ENCODE measurements at places on chromosomes 7 and 10.

DNA sequence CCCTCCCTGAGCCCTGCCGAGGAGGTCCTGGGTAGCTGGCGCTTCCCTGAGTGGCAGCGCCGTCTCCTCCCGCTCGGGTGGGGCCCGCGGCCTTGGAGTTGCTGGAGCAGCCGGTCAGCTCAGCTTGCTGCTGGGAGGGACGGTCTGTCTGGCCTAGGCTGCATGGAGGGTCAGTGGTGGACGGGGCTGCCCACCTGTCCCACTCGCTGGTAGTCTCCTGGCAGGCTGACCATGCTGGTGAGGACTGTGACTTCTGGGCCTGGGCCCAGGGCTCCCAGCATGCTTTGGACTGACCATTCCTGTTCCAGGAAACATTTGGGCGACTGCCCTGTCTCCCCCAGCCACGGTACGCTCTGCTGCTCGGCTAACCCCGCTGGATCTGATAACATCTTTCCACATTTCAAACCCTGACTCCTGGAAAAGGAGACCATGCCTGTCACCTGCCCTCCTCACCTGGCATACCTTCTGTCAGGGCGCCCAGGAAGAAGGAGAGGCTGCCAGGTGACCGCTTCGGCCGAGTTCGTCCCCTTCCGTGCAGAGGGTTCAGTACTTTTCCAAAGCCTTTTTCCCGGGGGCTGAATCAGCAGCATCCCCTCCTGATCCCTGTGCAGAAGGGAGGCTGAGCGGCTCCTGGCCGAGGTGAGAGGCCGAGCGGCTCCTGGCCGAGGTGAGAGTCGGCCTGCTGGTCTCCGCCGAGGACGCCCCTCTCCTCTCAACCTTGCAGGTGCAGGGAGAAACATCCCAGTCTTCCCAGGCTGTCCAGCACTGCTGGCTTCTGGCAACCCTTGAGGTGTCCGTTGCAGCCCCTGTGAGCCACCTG is 43.4 kb downstream of the FAM20C start:
- no peak for DNase-seq

- no peak for DNase-seq
Observed at GRCh38 chr7:108014215-108014614, 11.3 kb upstream of the LAMB1 start.

DNA sequence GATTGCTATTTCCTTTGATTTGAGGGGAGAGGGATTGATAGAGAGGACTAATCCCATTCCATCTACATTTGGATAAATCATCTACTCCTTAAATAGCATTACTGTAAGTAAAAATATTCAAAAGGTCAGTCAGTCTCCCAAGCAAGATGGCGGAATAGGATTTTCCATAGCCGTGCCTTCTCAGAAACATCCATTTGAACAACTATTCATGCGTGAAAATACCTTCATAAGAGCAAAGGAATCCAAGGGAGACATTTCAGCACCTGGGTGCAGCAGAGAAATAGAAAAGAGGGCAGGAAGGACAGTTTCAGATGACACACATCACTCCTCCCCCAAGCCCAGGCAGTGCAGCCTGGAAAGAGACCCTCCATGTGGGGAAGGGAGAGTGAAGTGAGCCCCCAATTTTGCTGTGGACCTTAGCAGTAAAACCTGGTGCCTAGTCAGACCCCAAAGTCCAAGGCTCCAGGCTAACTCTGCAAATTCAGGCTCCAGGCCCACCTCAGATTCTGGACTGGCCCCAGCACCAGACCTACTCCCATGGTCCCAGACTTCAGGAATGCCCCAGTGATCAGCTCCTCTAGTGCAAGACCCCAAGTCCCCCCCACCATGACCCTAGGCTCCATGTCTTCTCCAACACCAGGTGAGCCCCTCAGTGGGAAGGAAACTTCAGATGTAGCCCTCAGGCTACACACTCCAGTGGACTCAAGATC is 104.3 kb upstream of the LANCL2 start:
- DNase-seq, result no peak

GRCh38 chr10:110508806-110509544 is 11.3 kb downstream of the DUSP5 start:
- no peak for DNase-seq

DNA sequence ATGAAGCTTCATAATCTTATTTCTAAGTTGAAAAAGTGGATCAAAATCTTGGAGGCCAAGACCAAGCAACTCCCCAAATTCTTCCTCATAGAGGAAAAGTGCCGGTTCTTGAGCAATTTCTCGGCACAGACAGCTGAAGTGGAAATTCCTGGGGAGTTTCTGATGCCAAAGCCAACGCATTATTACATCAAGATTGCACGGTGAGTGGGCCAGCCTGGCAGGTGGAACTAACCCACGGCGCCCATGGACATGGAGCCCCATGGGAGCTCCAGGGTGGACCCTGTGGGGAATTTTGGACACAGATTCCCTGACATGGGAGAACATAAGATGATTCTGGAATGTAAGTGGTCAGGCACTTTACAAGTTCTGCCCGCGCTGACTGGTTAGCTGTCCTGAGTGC is 125.9 kb downstream of the TRRAP start:
- no peak for DNase-seq

GRCh38 chr7:100394077-100394476 is 20.8 kb downstream of the PILRA start:
- DNase-seq, result no peak

- DNase-seq, result no peak
Observed at GRCh38 chr7:52775876-52776275, 259.6 kb upstream of the POM121L12 start.

- no peak for DNase-seq
Observed at GRCh38 chr10:3784510-3785250, at the start of gene KLF6. Gene KLF6, minus strand, starts transcription at chr10:3785209. Its CDS starts 195 bp downstream, at chr10:3785014.

DNA sequence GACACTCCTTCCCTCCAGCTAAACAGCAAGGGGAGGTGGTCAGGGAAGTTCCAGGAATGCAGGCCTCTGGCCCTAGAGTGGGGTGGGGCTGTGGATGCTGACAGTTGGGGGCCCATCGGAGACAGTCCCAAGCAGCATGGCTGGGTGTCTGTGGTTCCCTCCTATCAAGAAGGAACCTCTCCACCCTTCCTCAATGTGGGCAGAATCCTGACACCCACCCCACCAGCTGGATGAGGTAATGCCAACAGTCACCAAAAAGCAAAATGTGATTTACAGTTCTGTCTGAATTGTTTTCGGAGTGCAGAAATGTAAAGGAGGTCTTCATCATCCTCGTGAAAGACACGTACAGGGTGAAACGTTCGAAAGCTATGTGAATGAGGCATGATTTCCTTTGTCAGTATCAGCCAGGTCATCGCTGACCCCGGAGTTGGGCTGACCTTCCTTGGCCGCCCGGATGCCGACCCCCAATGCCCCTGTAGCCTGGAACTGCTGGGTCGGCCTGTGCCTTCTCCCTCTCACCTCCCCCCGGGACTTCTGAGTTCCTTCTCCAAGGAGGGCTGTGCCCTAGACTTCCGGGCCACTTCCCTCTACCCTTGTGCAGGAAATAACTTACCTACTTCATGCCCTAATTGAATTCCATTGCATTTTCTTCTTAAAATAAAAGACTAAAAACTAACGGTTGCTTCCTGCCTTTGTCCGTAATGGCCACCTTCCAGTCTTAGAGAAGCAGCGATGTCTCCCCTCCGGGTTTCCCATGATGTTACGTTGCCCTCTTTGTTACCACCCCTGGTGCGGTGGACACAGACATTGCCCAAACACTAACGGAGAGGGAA is 24.5 kb downstream of the FOXK1 start:
- DNase-seq, result no peak

DNA sequence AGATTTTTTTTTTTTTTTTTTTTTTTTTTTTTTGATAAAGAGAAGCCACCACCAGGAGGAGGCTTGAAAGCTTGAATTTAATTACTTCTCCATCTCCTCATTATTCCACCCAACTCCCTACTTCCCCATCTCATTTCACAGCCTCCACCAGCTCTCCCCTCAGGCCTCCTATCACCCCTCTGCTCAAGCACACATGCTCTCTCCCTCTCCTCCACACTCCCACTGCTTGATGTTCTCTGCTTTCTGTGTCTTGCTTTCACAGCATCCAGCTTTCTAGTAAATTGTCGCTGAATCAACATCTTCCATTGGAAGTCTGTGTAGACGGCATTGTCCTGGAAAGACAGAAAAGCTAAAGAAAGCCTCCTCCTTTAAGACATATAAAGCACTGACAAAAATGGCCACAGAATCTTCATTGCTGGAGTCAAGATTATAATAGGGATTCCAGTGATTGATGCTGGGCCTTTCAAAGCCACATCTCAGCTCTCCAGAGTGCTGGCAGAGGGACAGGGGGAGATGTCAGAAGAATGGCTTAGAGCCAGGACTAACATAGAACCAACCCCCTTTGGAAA is 58.3 kb downstream of the DOCK4 start:
- no peak for DNase-seq

- no peak for DNase-seq
Observed at GRCh38 chr10:66337211-66337610, 588.6 kb upstream of the LRRTM3 start.

DNA sequence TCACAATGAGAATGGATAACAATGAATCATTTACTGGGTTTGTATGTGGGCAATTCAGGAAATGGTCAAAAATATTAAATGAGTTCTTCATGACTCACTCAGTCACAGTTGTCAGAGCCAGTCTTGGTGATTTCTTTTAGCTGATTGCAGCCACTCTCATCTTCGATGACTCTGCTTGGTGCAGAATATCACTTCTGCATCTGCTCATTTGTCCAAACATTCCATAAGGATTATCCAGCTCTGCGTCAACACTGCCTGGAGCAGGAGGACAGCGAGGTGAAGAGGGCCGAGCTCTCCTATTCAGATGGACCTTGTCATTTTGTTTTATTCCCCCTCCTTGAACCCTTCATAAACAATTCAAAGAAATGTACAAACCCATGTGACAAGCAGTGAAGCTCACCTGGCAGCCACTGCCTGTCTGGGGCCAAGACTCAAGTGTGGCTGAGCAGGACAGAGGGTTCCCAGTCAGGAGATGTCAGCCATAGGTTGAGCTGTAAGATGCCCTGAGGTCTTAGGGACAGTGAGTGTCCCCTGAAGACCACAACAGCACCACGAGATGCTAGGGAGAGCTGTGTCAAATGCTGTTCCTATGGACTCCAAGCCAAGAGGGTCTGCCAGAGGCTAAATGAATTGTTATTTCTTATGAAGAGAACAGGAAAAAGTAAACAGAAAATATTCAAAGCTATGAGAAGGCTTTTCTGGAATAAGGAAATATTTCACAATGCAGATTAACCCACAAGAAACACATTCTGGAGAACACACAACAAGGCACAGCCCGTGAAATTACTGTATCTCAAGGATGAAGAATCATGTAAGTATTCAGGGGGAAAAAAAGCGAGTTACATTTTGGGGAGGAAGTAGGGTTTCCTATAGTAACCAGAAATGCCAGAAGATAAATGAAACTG is 33.1 kb upstream of the EGFR start:
- no peak for DNase-seq

DNA sequence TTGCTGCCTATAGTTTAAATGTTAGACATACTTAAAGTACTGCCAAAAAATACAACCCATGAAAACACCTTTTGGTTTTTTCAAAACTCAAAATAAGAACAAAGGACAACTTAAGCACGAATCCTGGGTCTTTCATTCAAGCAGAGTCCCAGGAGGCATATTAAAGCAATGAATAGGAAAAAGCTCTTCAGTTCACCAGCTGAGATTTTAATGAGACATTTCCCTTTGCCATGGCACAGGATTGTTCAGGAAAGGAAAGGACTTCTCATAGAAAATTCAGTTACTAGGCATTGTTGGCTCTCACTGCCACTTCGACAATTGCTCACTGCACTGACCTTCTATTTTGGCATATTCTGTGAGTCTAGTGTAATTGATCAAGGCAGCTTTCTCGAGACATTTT is 133.5 kb upstream of the FEZF1 start:
- no peak for DNase-seq
